ENCODE measurements at places on chromosomes 3 and 15.

GRCh38 chr3:47444103-47444502 lies 31.6 kb downstream of the SCAP start:
- no peak for DNase-seq

GRCh38 chr3:40170395-40170794 lies 139.1 kb upstream of the EIF1B start:
- peak; percentile 65 for DNase-seq

DNA sequence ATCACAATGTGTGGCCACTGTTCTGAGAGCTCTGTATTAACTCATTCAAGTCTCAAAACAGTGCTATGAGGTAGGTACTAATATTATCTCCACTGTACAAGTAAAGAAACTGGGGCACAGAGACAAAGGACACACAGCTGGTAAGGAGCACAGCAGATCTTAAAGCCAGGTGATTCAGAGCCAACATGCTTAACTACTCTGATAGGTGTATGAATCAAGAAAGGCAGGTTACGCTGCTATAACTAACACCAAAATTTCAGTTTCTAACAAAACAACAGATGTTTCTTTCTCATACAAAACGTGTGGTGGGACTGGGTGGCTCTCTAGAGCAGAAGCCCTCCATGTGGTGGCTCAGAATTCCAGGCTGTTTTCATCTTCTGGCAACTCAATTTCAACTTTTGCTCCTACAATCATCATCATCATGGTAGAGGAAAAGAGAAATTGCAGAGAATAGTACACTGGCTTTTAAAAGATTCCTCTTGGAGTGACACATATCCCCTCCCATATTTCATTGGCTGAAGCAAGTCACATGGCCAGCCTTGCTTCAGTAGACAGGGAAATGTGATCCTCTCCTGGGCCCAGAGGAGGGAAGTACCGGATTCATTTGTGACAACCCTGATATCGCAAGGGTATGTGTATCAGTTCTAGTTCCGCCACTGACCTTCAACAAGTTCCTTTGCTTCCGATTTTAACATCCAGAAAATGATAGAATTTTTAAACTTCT lies 126.2 kb upstream of the PTX3 start:
- no peak for DNase-seq

DNA sequence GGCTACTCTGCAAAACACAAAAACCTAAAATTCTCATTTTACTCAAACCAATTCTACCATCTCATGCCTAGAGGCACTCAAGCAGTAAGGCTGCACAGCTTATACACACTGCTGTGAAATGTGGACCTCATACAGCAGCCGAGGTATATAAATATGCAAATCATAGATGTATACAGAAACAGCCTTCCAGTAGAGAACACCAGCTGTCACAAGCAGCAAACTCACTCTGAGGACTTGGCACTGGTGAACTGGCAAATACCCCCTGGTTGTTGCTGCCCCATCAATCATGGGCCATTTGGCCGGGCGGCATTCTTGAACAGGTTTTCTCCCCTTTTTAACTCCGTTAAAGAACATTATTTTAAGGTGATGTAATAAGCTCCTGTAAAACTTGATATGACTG lies 378.0 kb downstream of the LSAMP start:
- no peak for DNase-seq

DNA sequence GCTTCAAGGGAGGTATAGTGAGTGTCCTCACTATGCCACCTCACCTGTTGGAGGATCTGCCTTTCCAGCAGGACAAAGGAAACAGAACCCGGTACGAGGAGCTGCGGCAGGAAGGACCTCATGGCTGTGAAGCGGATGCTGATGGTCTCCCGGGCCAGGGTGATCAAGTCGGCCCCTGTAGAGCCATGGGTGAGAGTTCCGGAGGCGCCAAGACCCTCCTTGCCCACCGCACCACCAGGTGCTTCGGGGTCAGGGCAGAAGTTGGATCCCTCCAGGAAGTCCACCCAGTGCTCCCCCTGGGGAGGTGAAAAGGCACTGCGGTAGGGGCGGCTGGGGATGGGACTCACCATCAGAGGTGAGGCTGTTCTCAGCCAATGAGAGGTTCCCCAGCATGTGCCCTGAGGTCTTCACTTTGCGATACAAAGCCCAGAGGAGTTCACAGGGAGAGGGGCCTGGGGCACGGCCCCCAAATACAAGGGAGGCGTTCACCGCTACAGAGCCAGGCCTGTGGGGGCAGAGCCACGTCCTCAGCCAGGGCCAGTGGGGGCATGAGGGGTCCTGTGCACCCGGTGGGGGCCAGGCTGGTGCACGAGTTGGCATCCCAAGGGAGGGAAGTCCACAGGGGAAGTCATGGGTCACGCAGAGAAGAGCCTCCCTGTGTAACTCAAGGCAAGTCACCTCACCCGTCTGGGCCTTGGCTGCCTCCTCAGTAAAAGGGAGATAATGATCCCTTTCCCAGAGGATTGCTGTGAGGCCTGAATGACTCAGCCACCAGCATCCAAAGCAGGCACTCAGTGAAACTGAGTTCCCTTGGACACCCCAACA lies 27.7 kb downstream of the C15orf39 start:
- DNase-seq, result no peak

DNA sequence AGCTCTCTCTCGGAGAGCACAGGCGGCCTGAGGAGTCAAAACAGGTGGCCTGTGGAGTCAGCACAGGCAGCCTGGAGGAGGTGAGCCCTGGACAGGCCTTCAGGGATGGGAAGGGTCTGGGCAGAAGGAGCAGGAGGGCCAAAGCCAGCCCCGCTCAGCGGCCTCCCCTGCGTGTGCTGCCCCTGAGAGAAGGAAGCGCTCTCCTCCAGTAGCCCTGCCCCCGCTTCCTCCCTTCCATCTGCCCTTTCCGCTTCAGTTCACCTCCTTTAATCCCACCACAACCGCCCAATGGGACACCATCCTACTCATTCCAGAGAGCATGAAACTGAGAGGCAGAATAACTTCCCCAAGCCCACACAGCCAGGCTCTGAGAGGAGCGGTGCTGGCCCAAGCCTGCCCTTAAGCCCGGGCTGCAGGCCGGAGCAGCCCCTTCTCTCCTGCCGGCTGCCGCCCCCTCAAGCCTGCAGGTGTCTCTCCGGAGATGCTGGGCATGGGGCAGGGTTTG lies 3.2 kb upstream of the NR2E3 start:
- no peak for DNase-seq

GRCh38 chr3:105672996-105673395 lies 195.8 kb downstream of the CBLB start:
- no peak for DNase-seq

- DNase-seq, result peak; percentile 59
These were observed 114.0 kb downstream of the LRRC28 start for GRCh38 chr15:99365242-99365641.

DNA sequence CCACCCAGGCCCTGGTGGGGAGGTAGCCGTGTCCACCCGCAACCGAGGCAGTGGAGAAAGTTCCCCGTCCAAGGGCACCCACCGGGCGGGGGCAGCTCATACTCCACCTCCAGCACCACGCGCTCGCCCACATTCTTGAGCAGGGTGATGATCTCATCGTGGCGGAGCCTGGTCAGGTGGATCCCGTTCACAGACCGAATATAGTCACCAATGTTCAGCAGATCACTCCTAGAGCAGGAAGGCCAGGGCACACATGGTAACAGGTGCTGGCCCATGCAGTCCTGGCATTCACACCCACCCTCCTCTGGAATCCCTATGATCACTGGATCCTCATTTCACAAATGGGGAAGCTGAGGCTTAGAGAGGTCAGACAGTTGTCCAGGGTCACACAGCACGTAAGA lies 15.8 kb downstream of the GRIP2 start:
- DNase-seq, result no peak

- no peak for DNase-seq
These were observed 3.8 kb upstream of the LOXL1 start for GRCh38 chr15:73922186-73923151.

- DNase-seq, result no peak
These were observed 85.1 kb downstream of the MTHFS start for GRCh38 chr15:79811406-79812405.

- DNase-seq, result no peak
These were observed 165.5 kb downstream of the MEX3B start for GRCh38 chr15:81880314-81880713.
